HT1080 (cell line): ENCODE measurements at places on chromosomes 3 and 15. TPM values are rescaled to one million over a fixed set of nuclear protein-coding genes. Genes with fewer than 3 reads are reported as not detected.

Gene UCN2
- total RNA-seq: 20.4 and 21.4 TPM in 2 replicates

Gene CP
- total RNA-seq: not detected in 2 replicates

Gene ZNF660
- 0.11 and 0.60 TPM in 2 replicates for total RNA-seq

Gene RTP3
- not detected in 2 replicates for total RNA-seq

Gene GOLGA8J
- total RNA-seq: 0.07 TPM in 1 of 2 replicates, not detected in the other

DNA sequence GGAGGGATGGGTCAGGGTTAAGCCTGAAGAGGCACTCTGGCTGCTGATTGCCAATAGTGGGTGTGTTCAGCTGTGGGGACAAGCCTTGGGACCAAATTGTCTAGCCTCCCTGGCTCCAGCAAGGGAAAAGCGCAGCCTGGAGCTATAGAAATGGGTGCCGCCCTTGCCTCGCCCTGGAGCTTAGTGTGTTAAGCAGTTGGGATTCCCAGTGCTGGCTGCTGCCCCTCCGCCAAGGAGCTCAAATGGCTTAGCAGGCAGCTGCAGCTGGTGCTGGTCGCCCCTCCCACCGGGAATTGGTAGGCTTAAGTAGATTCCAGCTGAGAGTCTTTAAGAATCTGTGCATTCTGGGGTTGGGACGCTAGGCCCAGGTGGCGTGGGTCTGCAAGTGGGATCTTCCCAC is 662.9 kb upstream of the TBL1XR1 start:
- DNase-seq: no peak

GRCh38 chr3:16415911-16416476 is 97.5 kb downstream of the RFTN1 start:
- DNase-seq: no peak

GRCh38 chr3:133994166-133994890 is 35.4 kb downstream of the SLCO2A1 start:
- DNase-seq: no peak

GRCh38 chr15:91857772-91858171 is 4.3 kb downstream of the SLCO3A1 start:
- DNase-seq: no peak

DNA sequence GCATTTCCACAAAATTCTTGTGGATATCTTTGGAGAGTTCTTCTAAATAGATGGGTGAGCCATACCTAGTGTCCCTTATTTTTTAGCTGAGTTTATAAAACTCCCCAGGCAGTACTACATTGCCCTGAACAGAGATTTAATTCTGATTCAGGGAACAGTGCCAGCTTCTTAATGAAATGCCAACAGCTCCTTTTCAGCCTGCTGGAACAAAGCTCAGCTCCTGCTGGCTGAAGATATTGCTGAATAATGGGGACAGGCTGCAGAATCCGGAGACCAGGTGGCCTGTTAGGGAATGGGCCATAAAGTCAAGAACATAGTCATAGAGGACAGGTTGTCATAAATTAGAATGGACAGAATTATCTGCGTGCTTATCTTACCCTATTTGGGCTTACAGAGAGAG is 8.9 kb downstream of the HGD start:
- no peak for DNase-seq

GRCh38 chr3:2850701-2851100 is 259.5 kb downstream of the IL5RA start:
- no peak for DNase-seq

DNA sequence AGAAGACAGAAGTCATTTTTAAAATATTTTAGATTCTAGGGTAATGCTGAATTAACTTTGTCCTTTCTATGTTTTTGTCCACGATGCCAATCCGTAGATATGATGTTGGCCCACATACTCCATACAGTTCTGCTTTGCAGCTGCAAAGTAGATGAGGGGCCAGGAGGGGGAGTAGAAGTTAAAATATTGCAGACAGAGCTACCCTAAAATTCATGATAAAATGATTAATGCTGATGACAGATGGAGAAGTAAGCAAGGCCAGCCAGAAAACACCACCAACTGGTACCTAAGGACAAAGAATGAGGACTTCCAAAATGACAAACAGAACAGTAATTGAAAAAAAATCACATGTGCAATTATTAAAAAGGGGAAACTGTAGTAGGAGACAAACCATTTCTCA is 756.6 kb upstream of the ARPP21 start:
- DNase-seq: peak; percentile 5

DNA sequence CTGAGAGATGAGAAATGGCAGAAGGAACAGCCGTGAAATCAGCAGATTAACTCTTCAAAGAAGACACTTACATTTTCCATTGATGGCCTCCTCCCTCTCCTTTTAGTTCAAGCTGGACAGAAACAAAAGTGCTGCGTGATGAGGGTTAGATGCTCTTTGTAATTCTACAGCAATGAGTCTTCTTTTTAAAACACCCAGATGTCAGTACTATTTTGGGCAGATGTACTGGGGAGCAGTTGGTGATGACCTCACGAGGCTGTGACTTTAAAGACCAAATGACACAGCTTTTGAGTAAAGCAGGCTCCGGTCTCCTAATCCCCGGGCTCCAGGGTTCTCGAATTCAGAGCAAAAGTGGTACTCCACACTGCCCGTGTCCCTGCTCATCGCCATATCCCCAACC is 198.2 kb downstream of the SLCO3A1 start:
- no peak for DNase-seq

DNA sequence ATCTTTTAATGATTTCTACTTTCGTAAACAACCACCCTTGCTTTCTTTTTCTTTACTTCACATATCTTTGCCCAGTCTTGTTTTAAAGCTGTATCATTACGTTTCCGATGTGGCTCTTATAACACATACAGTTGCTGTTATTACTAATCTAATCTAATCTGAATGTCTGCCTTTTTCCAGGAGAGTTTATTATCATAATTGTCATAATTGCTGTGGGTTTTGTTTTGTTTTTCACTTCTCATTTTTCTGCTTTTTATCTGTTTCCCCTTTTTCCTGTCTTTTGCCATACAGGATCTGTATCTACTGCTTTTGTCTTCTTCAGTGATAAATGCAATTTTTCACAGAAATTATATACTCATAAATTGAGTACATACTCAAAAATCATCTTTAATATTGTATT is 24.9 kb downstream of the HACL1 start:
- no peak for DNase-seq

DNA sequence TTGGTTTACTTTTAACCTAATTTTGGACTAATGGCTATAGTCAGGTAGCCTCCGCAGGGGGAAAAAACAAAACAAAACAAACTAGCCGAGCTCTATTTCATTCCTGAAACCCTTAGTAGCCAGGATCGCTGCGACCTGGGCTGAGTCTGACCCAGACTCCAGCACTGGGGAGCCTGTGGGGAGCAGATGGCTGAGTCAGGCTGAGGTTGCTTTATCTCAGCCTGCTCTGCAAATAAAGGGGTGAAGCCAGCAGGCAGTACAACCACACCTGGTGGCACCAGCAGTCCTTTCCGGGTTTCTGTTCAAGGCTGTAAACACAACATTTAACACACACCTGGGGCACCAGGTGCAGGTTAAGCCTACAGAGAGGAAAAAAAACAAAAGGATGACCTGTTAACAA is 27.3 kb downstream of the ABHD2 start:
- no peak for DNase-seq

- no peak for DNase-seq
Measured at GRCh38 chr3:42079701-42080452, 11.3 kb upstream of the TRAK1 start.
